ENCODE measurements at places on chromosomes 7 and 10.

DNA sequence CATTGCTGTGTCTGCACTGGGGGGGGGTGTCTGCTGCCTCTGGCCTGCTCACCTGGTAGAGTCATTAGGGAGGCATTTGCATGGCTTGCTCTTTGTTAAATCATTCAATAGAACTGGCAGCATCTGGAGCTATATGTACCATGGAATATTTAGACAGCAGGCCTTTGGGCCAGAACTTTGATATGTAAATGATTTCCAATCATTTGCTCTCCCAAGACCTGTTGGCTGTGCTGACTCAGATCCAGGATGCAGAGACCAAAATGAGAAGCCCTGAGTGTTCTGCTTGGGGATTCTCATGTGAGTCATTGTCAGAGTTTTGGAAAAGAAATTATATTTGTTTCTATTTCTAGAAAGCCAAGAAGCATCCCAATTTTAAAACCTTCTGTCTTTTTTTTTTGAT, 257.6 kb upstream of the IGFBP3 start:
- no peak for DNase-seq

GRCh38 chr7:15555381-15555859, 6.4 kb downstream of the AGMO start:
- no peak for DNase-seq

DNA sequence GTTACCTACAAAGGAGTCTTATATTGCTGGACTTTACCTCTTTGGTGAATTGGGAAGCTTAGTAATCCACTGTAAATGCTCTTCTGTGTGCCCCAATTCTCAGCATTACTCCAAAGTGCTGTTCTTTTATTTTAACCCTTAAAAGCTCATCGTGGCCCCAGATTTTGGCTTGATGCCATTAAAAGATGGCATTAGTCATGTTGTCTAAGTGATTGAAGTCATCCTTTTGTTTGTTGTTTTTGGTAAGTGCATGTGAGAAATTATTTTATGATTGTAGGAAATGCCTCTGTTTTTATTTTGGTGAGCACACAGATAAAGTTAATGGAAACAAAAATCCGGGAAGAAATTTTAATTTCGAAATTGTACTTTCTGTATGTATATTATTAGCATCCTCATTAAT, 82.5 kb upstream of the GATA3 start:
- no peak for DNase-seq

- DNase-seq: no peak
Observed at GRCh38 chr7:3200504-3200903, 100.5 kb upstream of the SDK1 start.

DNA sequence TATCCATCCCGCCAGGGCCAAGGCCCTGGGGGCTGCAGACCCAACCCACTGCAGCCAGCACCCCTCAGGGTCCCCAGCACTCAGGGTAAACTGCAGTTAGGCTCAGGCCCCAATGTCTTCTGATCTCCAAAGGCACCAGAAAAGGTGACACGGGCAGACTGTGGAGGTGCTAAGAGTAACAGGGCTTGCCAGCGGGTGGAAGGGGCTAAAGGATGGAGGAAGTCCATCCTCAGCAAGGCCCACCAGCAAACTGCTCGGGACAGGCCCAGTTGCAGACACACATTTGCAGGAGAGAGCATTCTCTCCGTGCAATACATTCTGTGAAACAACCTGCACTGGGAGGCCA, 95.6 kb upstream of the DDC start:
- DNase-seq: no peak

GRCh38 chr10:73340121-73340520, 18.5 kb downstream of the CFAP70 start:
- no peak for DNase-seq

- no peak for DNase-seq
Observed at GRCh38 chr10:101716891-101717659, 22.1 kb upstream of the FBXW4 start.

DNA sequence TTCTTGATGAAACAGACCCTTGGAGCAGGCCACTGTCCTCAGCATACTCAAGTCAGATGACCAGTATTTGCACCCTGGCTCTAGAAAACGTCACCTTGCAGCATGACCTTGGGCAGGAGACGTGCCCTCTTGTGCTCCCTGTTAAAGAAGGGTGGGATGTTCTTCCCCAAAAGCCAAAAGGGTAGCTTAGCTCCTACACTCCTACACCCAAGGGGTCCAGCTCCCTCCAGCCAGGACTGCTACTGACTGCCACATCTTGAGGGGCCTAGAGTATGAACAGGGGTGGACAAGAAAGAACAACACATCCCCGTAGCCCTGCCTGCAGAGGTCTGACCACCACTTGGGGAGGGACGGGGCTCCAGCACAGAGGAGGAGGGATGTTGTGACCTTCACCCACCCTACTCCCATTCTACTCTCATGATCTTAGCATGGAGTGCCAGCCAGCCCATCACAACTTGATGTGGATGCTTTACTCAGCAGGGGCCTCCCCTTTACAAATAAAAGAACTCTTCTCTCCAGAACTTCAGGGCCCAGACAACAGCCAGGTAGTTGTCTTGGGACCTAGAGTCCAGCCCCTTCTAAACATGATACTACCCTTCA, 165.3 kb upstream of the ZMIZ1 start:
- no peak for DNase-seq

DNA sequence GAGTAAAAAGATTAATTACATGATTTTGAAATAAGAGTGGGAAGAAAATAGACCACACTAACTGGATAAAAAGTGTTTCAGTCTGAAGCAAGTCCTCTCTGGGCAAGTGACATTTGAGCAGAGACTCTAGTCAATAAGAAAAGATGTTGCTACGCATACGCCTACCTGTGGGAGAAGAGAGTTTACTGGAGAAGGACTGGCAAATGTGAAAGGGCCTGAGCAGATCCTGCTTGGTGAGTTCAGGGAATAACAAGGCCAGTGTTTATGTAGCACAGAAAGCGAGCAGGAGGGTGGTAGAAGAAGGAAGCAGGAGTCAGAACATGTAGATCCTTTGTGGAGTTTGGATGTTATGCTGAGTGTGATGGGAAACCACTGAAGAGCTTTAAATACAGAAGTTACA, 43.4 kb downstream of the RAB18 start:
- no peak for DNase-seq

DNA sequence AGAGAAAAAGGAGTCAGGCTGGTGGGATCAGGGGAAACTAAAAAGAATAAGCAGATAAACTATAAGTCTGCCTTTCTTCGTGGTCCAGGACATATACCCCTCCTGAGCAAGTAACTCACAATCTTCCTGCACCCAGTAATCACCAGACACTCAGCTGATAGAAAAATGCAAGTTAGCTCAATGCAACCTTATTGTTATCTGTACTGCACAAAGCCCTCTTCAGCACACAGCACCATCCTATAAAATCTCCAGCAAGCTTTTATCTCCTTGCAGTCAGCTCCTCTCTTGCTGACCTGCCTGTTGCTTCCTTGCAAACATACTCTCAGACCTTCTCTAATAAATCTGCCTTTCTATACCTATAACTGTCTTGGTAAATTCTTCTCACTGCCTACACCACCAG, 6.7 kb downstream of the SLC37A3 start:
- DNase-seq: no peak

GRCh38 chr7:119578116-119578515, 694.9 kb upstream of the KCND2 start:
- DNase-seq: no peak
